ENCODE measurements at places on chromosomes 2 and 18.

GRCh38 chr18:63152096-63152495, 167.5 kb downstream of the BCL2 start:
- no peak for DNase-seq

DNA sequence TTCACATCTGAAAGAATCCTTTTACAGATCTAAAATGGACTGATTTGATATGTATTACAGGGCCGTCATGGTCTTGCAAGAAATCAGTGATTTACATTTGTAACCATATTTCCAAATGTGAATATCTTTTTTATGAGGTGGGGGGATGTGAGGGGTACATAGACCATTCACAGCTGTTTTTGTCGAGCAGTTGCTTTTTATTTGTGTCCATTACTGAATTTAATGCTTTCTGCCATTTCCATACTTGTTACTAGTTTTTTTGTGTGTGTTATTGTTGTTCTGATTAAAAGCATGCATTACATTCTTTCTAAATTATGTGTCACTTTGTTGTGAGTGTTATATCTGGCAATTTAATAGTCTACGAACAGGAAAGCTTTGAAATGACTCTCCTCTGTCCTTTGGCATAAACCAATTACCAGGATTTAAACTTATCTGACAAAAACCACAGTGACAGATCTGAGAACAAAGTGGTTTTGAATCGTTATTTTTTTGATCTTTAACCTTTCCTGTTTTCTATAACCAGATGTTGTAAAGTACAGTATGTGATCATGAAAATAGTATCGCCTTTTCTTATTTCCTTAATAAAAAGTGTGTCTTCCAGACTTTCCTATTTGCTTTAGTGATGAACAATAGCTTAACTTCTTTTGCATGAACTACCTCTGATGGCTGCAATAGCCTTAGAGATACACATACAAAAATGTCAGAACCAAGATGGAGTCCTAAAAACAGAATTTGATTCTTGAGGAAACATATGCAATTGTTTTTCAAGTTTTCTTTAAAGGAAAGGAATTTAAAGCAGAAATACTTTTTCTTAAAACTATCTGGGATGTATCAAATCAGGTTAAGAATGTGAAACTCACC, 354.2 kb upstream of the ACVR2A start:
- DNase-seq = no peak

GRCh38 chr2:218387369-218388194, 5.5 kb downstream of the SLC11A1 start:
- DNase-seq = no peak

DNA sequence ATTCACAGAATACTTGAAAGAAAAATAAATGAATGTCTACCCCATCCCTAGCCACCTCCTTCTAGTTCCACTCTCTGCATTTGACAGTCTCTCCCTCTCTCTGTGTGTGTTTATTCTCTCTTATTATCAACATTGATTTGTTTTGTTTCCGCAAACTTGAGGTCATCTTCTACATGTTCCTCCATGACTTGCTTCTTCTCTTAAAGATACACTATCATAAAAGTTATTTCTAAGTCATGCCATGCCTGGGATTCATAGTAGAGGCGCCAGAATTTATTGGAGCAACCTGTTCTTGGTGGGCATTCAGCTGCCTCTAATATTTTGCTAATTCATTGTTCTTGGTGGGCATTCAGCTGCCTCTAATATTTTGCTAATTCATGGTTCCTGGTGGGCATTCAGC, 58.9 kb upstream of the SMAD7 start:
- no peak for DNase-seq

- DNase-seq = no peak
These were observed 246.7 kb upstream of the EPAS1 start for GRCh38 chr2:46050489-46050888.

DNA sequence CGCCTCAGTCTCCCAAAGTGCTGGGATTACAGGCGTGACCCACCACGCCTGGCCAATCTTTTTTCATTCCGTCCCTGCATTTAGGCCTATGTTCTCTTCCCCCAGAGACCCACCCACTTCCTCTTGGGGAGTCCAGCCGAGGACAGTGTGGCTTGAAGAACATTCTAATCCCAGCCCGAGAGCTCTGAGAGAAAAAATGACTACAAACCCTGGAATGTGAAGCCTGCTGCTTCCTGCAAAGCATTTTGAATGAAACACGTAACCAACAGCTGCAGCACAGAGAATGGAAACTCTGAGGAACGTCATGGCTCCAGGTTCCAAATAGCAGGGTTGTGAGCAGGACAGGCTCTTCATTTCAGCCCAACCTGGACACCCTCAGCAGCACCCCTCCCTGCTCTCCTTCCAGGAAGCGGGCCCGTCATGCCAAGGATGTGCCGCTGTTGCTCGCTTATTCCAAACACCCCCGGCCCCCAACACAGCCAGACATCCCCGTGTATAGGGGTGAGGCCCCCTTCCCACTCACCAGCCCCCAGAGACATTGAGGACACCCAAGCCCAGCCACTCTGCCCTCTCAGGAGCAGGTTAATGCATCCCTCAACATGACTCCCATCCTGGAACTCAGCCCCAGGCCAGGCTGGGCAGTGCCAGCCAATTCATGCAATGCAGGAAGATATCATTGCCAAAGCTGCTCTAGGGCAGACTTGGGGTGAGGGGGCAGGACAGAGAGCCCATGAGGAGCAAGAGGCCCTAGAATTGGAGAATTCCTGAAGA, 139.8 kb downstream of the ZFP36L2 start:
- DNase-seq = no peak

DNA sequence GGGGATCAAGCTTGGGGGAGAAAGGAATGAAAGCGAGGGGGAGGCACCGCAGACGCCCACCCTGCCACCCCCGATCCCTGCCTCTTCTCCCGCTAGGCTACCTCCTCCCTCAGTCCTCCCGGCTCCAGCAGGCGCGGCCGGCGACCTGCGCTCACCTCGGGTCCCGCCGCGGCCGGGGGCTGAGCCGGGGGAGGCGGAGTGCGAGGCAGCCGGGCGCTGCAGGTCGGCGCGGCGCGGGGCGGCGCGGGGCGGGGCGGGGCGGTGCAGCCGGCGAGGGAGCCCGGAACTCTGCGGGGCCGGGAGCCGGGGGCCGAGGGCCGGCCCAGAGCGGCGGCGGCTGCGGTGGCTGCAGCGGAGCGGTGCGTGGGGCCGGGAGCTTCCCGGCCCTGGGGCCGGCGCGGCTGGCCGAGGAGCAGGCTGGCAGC, 477 bp downstream of the ACVR1 start:
- peak; percentile 70 for DNase-seq

DNA sequence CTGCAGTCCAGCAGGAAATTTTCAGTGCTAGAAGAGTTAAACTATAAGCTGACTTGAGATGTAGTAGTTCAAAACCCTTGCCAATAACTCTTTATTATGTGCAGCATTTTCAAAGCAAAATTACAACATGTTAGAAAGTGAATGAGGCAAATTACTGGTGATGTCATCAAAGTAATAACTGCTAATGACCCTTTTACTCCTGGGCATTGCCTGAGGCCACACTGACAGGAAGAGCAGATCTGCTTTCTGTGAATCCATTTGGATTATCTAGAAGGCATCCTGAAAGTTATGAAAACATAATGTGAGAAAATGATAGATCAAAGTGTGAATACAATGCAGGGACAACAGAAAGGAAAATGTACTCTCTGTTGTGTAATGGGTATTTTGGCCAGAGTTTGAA, 139.6 kb upstream of the TRIB2 start:
- DNase-seq = no peak

GRCh38 chr18:33812186-33812585, 234.2 kb downstream of the ASXL3 start:
- DNase-seq = no peak

DNA sequence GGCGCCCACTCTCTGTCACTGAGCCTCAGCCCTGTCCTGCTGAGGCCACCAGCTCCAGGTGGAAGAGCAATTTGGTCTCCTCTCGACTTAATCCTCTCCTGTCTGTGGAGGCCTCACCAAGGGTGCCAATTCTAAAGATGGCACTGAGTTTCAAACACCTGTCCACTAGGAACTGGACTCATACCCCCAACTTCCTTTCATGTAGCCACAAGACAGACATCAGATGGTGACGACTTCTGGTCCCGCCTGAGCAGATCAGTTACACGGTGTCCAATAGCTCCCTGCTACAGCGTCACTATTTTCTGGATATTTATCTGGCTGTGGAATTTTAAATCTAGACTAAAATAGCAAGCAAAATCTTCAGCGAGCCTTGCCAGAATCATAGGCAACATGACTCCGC, 24.5 kb upstream of the SP5 start:
- no peak for DNase-seq

- peak; percentile 40 for DNase-seq
These were observed 97.1 kb downstream of the INHBB start for GRCh38 chr2:120442923-120443571.

DNA sequence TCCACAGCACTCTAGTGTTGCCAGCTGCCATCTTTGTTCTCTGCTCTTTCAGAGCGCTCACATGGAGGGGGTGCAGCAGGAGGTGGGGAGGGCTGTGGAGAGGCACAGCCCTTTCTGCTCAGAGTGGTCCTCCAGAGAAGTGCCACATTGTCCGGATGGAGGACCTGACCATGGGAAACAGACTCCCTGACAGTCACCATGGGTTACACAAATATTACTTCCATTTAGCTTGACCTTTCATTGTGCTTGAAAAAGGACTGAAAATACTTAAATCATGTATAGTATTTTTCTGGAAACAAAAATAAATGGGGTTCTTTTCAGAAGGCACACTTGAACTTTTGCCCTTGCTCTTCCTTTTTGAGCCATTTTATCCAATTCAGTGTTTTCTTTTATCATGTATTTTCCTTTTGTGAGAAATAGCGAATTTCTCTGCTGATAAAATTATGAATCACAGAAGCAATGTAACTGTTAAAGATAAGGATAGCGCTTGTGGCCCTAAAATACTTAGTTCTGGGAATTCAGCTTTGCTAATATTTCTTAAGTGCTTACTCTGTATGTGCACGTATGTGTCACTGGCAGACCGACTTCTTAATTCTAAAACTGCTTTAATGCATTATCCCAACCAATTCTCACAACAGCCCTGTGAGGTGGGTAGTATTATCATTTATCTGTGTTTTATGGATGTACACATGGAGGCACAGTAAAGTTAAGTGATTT, 34.2 kb downstream of the SPATS2L start:
- no peak for DNase-seq

DNA sequence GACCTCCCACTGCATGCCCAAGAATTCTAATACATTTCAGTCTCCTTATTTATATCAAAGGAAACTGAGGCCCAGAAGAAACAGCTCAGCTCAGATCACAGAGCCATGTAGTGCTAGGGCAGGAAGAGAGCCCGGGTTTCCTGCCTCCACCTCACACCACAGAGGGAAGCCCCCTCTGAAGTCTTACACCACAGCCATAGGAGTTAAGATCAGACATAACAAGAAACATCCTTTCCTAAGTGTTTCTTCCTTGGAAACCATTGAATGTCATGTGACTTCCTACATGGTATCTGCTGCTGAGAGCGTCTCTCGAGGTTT, 102.1 kb downstream of the MTCL1 start:
- no peak for DNase-seq

- DNase-seq = no peak
These were observed 26.6 kb downstream of the GULP1 start for GRCh38 chr2:188318161-188318749.

DNA sequence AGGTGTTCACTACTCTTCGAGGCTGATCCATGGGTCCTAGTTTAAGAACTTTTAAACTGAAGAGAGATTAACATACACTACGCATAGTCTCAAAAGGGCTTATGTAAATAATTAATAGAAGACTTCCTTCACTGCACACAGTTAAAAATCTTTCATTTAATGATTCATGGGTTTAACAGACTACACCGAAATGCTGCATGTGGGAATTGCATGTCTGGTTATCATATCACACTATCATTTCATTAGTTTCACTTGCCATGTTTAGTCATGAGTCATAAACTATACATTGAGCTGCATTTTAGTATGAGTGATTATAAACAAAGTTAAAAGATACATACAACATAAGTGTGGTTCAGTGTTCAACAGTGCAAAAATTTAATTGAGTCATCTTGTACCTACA, 31.2 kb downstream of the GLS start:
- no peak for DNase-seq

GRCh38 chr18:10170375-10170774, 256.6 kb downstream of the VAPA start:
- no peak for DNase-seq

GRCh38 chr2:173448938-173449471, 94.3 kb downstream of the CDCA7 start:
- peak; percentile 79 for DNase-seq

DNA sequence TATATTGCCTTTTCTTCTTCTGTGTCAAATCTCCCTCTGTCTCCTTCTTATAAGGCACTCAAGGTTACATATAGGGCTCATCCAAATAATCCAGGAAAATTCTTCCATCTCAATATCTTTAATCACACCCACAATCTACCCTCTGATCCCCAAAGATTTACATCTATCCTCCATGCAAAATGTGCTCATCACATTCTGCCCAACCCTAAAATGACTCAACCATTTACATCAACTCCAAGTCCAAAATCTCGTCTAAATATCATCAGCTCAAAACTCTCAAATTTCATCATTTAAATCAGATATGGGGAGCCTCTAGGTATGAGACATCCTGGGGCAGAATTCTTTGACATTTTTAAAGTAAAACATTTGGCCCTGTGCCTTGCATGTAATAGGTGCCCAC, 1349.8 kb downstream of the SUCLG1 start:
- DNase-seq = no peak

DNA sequence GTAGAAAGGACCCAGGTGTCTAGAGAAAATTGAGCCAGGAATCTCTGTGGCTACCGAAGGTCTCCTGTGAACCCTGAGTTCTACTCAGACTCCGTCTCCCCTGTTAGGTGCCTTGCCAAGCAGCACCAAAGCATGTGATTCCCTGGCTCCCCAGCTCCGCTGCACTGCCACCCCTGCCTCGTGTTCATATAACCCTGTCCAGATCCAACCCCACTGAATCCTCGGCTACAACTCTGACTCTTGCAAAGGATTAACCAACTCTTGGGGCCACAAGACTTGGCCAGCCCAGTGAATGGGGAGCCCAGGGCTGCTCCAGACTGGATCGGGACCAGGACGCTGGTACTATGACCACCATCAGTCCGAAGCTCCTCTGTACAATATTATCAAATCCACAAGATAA, 37.3 kb upstream of the ACAA2 start:
- DNase-seq = no peak

- no peak for DNase-seq
These were observed 36.8 kb downstream of the GPC1 start for GRCh38 chr2:240472078-240472790.

DNA sequence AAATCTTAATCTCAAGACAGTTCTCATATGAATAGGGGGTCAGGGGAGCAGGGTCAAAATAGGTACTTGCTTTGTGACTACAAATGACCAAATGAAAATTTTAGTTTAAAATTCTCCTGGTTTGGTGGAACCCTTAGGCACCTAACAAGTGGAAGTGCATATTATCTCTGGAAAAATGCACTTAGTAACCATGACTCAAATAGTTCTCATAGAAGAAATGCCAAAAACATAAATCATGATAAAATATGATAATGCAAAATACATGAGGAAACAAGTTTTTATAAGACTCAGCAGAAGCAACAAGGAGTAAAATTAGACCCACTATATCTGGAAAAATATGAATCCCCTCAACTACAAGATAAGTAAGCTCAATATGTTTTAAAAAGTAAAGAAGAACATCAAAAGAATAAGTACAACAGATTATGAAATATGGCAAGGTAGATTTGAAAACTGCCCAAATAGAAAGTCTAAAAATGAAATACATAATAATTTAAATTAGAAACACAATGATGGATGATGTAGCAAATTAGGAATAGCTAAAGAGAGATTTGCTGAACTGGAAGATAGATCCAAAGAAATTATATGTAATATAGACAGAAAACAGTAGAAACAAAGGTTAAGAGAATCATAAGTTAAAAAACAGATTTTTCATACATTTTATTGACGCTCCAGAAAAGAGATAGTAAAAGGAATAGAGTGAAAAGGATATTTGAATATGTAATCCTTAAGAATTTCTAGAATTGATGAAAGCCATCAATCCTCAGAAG, 308.3 kb downstream of the SETBP1 start:
- no peak for DNase-seq
